ENCODE measurements at places on chromosomes 4 and X.

- no peak for DNase-seq
These were observed 174.0 kb downstream of the ADAM29 start for GRCh38 chr4:175092114-175092513.

DNA sequence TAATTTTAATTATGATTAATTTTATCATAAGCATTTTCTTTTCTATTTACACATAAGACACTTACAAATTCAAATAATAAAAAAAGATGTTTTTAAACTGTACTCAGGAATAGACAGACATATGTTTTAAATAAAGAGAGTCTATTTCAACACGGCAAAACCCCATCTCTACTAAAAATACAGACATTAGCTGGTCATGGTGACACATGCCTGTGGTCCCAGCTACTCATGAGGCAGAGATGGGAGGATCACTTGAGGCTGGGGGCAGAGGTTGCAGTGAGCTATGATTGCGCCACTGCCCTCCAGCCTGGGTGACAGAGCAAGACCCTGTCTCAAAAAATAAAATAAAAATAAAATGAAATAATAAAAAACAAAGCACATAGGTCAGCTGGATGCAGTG is 14.8 kb downstream of the FAM9B start:
- DNase-seq, result no peak

- no peak for DNase-seq
These were observed 16.3 kb upstream of the MBNL3 start for GRCh38 chrX:132505116-132505515.

GRCh38 chr4:2583517-2583916 is 47.1 kb downstream of the FAM193A start:
- no peak for DNase-seq

DNA sequence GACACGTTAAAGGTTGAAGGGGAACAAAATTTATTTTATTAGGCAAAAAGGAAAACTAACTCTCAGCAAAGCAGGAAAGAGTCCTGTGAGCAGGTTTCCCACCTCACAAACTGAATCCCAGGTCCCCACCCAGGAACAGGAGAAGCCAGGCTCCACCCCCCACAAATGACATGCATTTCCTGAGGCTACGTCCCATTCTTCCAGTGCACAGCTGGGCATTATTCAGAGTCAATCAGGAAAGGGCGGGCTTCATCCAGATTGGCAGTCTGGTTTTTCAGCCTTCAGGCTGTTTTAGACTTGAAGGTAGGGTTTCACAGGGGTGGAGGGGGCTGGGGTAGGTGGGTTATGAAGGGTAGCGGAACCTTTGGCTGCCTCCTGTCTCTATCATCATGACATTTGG is 11.9 kb upstream of the ASIC5 start:
- DNase-seq, result no peak

- no peak for DNase-seq
These were observed 83.4 kb upstream of the BMP2K start for GRCh38 chr4:78692822-78693170.

GRCh38 chr4:170538821-170539473 is 449.2 kb upstream of the AADAT start:
- no peak for DNase-seq

Data from stimulated activated CD8-positive, alpha-beta memory T cell treated with anti-CD3 and anti-CD28 coated beads, Interleukin-4, amount 100 ng/mL, for 4 hours (primary cell).